ENCODE measurements at places on chromosomes 11 and 22.

DNA sequence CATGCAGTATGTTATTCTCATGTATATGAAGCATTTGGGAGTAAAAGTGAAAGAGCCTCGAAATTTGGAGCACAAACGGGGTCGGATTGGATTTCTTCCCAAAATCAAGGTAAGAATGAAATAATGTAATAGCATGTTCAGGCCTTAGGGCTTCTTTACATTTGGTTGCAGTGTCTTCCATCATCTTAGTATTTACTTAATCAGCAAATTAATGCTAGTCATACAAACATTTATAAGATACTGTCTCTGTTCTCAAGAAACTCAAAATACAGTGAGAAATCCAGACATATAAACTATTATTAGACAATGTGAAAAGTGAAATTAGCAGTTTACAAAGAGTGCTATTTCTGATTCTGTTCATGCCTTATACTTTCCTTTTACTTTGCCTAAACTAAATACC, 63.3 kb upstream of the GRIK4 start:
- DNase-seq: no peak

GRCh38 chr11:77886401-77886800, 65.5 kb downstream of the AAMDC start:
- no peak for DNase-seq

DNA sequence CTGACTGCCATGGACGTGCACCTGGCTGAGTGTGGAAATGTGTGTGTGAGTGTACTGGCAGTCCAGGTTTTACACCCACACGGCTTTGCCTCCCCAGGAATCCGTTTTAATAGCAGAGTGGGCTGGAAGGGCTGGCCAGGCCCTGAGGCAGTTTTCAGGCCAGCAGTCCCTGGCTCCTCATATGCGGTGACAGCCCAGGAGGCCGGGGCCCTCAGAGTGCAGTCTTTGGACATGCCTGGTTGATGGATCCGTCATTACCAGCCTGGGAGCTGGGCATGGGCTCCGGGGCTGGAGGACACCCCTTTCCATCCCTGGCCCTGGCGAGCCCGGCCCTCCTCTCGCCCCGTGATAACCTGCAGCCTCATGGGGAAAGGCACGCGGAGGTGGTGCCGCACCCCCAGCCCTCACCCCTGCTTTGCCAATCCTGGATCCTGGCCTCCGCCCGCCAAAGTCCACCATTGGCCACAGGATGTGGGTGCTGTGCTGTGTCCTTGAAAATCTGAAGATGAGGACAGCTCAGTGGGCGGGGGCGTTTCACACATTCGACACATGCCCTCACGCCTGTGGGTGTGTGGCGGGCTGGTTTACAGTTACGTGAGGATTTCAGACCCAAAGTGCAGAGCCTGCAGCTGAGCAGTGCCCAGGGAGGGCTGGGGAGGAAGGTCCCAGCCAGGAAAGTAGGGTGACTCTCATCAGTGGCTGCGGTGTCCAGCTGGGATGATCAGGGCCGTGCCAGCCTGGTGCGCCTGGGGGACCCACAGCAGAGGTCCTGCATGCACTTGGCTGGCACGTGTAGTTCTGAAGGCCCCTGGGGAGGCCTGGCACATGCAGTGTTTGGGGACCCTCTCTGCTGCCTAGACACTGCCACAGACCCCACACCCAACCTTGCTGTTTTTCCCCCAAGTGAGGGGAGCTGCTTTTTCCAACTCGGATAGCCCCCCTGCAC, 55.1 kb downstream of the RTN4R start:
- no peak for DNase-seq

- no peak for DNase-seq
Observed at GRCh38 chr11:14577292-14577691, 57.1 kb upstream of the PSMA1 start.

- no peak for DNase-seq
Observed at GRCh38 chr11:877565-877964, 33.0 kb downstream of the CHID1 start.

DNA sequence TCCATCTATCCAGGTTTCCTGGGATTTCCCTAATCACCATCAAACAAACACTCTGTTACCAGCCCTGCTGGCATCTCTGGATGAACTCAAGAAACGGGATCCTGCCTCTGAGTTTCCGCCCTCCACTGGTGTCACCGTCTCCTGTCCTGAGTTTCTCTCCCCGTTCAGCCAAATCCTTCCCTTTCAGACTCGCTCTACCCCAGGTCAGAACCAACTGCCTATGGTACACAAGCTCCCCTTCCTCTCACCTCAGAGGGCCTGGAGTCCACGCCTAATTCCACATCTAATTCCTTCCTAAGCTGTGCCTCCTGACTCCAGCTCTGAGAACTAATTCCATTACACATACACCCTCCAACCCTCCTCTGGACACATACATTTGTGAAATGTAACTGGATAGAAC, 96.1 kb downstream of the SHANK2 start:
- peak; percentile 7 for DNase-seq

DNA sequence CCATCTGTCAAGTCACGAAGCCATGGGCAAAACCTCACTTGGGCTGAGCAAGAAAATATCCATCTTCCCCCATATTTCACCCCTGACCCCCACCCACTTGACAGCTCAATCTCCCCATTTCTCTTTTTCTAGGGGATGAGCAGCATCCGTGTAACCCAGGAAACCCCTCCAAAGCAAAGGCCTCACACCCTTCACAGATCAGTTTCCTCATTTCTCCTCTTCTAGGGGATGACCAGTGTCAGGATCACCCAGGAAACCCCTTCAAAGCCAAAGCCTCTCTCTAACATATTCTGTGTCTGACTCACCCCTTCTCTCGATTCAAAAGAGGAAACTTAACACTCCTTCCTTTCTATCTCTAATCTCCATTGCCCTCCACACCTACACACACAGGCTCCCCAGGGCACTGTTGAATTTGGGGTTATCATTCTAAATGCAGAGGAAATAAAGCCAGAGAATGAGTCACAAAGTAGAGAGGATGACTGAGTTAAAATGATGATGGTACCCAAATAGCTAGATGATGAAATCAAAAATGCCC, 439.7 kb downstream of the BUD13 start:
- DNase-seq: no peak

GRCh38 chr22:24282401-24282800, 11.8 kb downstream of the SPECC1L start:
- DNase-seq: no peak

- DNase-seq: no peak
Observed at GRCh38 chr22:36870250-36870649, 9.4 kb downstream of the NCF4 start.

DNA sequence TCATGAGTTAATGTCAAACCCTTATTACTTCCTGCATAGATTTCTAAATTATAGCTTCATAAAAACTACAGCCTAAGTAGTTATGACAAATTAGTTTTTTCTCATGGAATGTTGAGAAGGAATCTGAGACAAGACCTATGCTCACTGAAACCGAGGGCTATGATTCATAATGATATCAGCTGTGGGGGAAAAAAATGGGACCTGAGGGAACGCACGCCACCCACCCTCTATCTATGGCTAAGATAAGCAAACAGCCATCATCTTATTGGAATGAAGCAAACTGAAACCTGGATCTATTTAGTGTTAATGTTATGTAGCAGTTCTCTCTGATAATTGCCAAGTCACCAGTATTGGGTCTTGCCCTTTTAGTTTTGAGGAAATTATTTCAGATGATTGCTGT, 906.9 kb upstream of the RAG2 start:
- no peak for DNase-seq

DNA sequence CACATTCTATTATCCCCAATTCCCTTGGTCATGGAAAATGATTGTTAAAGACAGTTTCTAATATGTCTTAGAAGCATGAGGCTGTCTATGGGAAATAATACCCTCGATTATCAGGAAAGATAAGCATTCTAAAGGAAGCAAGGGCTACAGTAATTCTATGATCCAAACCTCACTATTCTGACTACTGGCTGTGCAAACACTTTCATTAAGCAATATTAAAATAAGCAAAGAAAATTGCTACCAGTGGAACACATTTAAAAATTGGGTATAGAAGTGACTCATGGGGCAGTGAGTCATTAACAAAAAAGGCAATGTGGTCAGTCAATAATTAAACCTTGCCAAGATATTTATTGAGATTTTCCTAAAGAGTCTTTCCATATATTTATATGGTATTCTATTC, 1415.2 kb upstream of the TENM4 start:
- DNase-seq: no peak

GRCh38 chr11:68962527-68963250, 18.1 kb downstream of the MRGPRD start:
- no peak for DNase-seq

DNA sequence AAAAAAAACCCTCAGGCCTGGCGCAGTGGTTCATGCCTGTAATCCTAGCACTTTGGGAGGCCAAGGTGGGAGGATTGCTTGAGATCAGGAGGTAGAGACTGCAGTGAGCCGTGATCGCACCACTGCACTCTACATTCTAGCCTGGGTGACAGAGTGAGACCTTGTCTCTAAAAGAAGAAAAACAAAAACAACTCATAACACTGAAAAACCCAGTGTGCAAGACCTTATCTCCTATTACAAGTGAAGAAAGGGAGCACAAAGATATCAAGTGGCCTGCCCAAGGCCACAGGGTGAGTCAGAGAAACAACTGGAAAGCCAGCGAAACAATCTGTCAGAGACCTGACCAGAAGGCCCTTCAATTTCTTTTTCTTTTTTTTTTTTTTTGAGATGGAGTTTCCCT, 2.5 kb downstream of the TXN2 start:
- no peak for DNase-seq

GRCh38 chr11:96054870-96055705, 131.2 kb upstream of the MTMR2 start:
- no peak for DNase-seq

DNA sequence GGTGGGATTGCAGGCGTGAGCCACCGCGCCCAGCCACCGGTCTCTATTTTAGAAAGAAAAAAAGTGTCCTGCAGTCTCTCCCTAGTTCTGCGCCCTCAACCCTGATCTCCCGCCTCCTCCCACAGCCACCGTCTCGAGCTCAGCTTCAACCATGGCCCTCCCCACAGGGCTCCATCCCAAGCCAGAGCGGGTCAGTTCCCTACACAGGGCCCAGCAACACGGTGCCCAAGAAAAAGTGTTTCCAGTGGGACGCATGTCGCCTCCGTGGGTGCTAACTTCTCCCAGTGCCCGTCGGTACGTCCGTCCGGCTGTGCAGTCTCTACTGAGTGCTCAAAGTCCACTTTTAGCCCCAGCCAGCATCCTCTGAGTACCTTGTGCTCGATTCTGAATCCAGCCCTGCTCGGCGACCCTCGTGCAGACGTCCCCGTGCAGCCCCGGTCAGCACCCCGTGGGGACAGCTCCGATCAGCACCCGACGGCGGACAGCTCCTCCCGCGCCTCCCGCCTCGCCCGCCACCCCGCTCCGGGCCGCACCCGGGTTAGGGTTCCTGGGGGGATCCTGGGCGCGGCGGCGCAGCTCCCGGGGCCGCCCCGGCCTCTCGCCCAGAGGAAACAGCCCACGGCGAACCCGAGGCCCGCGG, 657 bp upstream of the MAPK8IP2 start:
- DNase-seq: no peak

- no peak for DNase-seq
Observed at GRCh38 chr11:61601512-61601911, 20.6 kb upstream of the SYT7 start.

DNA sequence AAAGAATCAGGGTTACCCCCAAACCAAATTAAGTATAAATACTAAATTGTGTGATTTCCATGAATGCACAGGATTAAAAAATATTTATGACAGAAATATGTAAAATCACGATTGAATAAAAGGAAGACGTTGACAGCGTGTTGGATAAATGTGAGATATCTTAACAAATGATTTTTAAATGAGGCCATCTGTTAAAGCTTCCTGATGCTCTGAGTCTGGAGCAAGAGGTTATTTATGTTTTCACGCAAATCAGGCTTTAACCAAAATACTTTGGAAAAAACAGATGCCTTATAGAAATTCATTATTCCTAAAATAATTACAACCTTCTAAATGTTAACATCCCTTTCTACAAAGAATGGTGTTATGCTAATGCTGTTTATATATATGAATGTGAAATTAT, 123.3 kb downstream of the PAX6 start:
- no peak for DNase-seq

GRCh38 chr11:32751381-32751780, 43.1 kb downstream of the CCDC73 start:
- DNase-seq: no peak

- DNase-seq: no peak
Observed at GRCh38 chr11:115887727-115888126, 383.5 kb upstream of the CADM1 start.
